GM04504 (cell line): ENCODE measurements at places on chromosomes 4 and X.

DNA sequence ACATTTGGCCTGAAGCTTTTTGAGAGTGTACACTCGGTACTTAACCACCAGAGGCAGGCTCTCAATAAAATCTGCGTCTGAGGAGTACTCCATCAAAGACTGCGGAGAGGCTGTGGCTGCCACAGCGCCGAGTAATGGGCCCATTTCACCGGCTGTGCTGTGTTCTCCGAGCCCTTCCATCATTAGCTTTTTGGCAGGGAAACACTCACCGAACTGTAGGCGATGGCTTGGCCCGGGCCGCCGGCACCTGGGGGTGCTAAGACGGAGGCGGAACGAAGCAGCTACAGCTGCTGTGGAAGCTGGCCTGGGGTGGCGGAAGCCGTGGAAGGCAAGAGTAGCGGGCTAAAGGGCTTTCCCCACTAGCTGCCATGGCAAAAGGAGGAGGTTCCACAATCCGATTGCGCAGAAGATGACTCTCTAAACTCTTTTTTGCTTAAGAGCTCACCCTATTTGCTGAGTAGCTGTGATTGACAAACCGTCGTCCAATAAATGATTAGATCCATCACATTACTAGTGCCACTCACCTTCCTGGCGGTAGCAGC is 48.5 kb upstream of the PABPC1L2A start:
- no peak for DNase-seq

GRCh38 chr4:24417206-24417605 is 167.1 kb downstream of the DHX15 start:
- no peak for DNase-seq

- DNase-seq, result no peak
Measured at GRCh38 chr4:5707778-5708448, 446 bp downstream of the EVC2 start.

DNA sequence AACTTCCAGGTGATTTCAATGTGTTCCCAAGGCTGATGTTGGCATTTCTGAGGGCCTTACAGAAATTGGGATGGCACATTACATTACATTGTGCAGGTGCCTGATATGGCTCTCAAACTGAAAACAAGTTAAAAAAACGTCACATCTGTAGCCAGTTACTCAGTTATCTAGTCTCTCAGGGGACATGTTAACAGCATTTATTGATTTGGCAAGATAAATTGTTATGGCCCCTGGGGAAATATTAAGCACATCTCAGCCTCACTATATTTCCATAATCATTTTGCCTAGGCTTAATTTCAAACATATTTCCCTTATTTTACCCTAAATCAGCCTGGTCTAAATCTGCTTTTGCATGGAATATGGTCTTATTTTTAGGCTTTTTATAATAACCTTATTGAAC is 290.0 kb downstream of the IL15 start:
- DNase-seq, result no peak

- DNase-seq, result no peak
Measured at GRCh38 chrX:8084006-8084405, 87.1 kb downstream of the VCX2 start.

- no peak for DNase-seq
Measured at GRCh38 chr4:176432811-176433540, 113.2 kb downstream of the SPCS3 start.

DNA sequence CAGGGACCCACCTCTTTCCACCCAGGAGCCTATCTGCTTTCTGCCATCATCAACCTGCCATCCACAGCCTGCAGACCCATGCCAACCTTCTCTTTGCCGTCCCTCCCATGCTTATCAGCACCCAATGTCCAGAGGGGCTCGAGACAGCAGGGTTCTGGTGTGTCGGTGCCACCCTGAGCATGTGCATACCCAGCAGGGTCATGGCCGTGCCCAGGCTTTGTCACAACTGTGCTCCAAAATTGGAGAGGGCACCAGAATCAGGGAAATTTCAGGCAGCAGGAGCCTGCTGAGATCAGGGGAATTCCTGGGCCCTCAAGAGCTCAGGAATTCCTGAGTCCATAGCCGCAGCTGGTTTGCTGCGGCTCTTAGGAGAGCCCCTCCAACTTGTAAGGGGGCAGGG is 330.6 kb downstream of the CCSER1 start:
- DNase-seq, result no peak

DNA sequence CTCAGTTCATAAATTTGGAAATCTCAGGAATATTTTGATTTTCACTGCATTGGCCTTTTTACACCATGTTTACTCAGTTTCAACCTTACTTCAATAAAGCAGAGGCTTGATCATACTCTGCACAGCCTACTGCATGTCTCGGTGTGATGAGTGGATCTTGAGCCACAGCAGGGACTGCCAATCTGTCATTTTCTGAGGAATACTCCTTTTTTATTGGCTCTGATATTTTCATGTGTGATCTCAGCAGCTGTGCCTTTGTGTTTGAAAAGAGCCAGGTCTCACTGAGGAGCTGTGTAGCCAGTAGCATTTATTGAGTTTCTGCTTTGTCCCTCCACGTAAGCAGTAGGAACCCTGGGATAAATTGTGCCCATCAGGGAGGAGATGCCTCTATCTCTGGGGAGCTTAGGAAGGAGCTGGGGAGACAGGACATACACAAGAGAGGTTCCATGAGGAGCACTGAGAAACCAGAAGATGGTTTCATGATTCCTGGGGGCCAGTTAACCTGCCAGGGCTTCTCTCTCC is 18.9 kb upstream of the TRIM2 start:
- DNase-seq, result no peak

- DNase-seq, result no peak
Measured at GRCh38 chr4:163966612-163967011, 472.1 kb downstream of the TMA16 start.

DNA sequence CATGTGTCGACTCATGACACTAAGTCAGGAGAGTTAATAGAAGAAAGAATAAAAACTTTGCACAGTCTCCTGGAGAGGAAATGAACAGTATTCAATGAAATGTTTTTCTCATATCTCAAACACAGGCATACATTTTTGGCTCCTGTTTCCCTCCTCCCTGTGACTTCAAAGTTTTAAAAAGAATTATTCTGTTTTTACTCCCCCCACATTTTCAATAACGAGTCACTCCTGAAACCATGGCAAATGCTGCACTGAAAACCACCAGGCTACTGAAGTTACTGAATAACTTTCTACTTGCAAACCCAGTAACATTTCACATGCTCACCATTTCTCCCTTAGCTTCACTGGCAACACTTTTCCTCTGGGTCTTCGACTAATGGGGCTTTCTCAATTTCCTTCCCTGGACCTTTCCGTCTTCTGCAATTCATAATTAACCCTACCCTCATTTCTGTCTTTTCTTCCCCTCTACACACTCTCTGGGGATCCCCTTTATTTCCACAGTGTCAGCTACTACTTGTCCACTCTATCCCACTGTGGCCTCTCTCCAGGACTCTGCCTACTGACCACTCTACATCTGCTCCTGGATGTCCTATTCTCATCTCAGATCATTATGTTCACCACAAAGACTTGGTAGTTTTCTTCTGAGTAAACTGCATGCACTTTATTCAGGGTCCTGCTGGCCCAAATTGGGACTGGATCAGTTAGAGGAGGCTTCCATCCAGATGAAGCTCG is 225.8 kb upstream of the ETNPPL start:
- no peak for DNase-seq
